Stimulated activated effector memory CD8-positive, alpha-beta T cell treated with anti-CD3 and anti-CD28 coated beads, Interleukin-12 subunit alpha, Interleukin-12 subunit beta, amount 100 ng/mL, for 72 hours (primary cell): ENCODE measurements at places on chromosomes 16 and 17.
A peak's percentile ranks its signal among the peaks of the same experiment; 100 is the strongest.

GRCh38 chr16:88999457-89000206 is 22.6 kb upstream of the CBFA2T3 start:
- DNase-seq: no peak

GRCh38 chr16:75931970-75932369 is 205.7 kb upstream of the CPHXL start:
- DNase-seq: no peak

DNA sequence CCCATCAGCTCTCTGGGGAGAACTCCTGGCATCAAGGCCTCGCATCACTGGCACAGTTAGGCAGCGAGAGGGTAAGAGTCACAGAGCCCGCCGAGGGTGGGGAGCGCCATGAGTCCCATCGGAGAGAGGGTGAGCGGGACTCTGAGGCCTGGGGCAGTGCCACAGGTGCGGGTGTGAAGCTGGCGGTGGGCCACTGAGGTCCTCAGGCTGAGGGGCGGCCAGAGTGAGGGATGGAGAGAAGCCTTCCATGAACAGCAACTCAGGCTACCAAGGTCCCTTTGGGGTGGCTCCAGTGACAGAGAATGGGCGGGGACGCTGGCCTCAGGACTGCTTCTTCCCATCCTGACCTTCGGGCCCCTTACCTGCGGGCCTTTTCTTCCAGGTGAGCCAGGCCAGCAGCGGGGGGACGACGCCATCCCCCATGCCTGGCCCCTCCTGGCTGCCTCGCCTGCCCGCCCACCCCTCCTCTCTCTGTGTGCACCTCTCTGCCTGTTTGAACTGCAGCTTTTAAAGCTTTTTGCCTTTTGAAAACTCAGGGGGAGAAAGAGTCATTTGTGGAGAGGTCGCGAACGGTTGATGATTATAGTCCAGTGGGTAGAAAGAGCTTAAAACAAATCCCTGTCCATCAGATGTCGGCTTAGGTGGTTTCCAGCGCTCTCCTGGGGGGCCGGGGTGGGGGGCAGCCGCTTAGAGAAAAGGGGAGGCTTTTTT is 149.3 kb upstream of the GSE1 start:
- DNase-seq: no peak

DNA sequence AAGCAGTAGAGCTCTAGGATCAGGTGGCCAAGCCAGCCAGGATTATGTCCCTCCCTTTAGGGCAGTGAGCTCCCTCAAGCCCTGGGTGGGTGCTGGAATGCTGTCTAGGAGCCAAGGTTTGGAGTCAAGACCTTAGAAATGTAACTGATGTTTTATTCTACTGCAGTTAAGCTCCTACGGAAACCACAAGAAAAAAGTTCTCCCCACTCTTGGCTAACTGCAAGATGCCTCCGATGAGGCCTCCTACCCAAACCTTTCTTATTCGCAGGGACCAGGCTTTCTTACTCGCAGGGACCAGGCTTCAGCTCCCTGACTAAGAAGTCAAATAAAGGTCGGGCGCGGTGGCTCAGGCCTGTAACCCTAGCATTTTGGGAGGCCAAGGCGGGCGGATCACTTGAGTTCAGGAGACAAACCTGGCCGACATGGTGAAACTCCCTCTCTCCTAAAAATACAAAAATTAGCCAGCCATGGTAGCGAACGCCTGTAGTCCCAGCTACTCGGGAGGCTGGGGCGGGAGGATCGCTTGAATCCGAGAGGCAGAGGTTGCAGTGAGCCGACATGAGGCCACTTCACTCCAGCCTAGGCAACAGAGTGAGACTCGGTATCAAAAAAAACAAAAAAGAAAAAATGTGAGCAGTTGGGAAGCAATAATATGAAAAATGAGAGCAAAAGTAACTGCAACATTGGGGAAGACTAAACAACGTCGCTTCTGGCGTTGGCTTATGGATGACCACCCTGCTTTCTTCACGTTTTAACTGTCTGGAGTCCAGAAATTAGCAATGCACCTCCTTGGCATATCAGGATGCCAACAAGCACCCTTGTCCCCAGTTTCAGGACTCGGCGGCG is 31.7 kb upstream of the ARL4D start:
- DNase-seq: peak; percentile 81
